ENCODE measurements at places on chromosomes 12 and 14. TPM values are rescaled to one million over a fixed set of nuclear protein-coding genes. Genes with fewer than 3 reads are reported as not detected.

CCND2 gene
- 77.1 TPM for total RNA-seq

IGF1 gene
- 0.89 TPM for total RNA-seq

COCH gene
- total RNA-seq: 3.0 TPM

SSPN gene
- 23.3 TPM for total RNA-seq

INHBC gene
- not detected for total RNA-seq

FGF6 gene
- not detected for total RNA-seq

KLHDC1 gene
- 0.58 TPM for total RNA-seq

RNF212B gene
- total RNA-seq: not detected

- DNase-seq: no peak
- H3K4me1 ChIP-seq: peaks cover 5% of the 10 kb centered on the region
- peaks cover 10% of the 10 kb centered on the region for H3K27me3 ChIP-seq
- no peaks in the 10 kb centered on the region for H3K36me3 ChIP-seq
- no peak overlapping the region for H3K4me3 ChIP-seq
Observed at GRCh38 chr12:119154435-119154818, 24.3 kb upstream of the HSPB8 start.

DNA sequence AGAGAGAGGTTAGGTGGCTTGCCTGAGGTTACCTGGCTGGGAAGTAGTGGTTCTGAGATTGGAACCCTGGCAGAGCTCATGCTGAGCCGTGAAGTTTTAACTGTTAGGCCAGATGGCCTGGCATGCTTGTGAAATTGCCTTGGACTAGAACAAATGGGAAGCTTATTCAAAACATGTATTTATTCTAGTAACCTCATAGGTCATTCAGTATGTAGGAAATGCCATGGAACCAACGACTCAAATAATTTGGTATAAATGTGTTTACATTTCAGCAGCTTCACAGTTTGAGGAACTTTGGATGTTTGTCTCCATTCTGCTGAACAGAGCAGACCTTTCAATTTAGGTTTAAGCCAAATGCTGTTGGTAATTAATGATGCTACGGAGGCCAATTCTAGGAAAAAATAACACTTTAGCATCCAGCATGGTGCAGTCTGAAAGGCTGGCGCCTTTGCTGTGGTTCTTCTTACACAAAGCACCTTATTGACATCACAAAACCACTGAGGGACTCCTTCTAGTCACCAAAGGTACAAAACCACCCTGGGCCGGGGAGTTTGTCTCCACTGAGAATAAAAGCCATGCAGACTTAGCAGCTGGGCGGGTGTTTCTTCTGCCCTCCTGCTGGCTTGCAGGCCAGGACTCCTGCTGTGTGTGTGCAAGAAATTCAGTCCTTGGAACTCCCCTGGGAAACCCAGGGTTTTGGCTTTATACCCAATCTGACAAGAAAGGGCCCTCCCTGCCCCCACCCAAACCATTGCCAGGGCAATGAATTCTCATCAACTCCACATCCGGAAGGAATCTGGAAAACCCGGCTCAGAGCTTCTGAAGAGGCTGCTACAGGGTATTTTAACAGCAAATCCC, 64.2 kb downstream of the ELK3 start:
- peak overlapping the region; percentile 54 for H3K27ac ChIP-seq
- no peaks in the 10 kb centered on the region for H3K27me3 ChIP-seq
- no peak overlapping the region for H3K4me3 ChIP-seq
- peaks cover 64% of the 10 kb centered on the region for H3K4me1 ChIP-seq
- H3K36me3 ChIP-seq: peaks cover 32% of the 10 kb centered on the region

- H3K27me3 ChIP-seq: no peaks in the 10 kb centered on the region
- no peak overlapping the region for H3K27ac ChIP-seq
- peaks cover 27% of the 10 kb centered on the region for H3K4me1 ChIP-seq
- H3K4me3 ChIP-seq: peak overlapping the region; percentile 100
- H3K36me3 ChIP-seq: no peaks in the 10 kb centered on the region
Observed at GRCh38 chr12:13044906-13045299, 722 bp downstream of the FAM234B start.
